ENCODE measurements at places on chromosomes 16 and 17. TPM values are rescaled to one million over a fixed set of nuclear protein-coding genes. Genes with fewer than 3 reads are reported as not detected.

GRCh38 chr17:49748791-49749190, 15.1 kb downstream of the FAM117A start:
- DNase-seq, result no peak

DNA sequence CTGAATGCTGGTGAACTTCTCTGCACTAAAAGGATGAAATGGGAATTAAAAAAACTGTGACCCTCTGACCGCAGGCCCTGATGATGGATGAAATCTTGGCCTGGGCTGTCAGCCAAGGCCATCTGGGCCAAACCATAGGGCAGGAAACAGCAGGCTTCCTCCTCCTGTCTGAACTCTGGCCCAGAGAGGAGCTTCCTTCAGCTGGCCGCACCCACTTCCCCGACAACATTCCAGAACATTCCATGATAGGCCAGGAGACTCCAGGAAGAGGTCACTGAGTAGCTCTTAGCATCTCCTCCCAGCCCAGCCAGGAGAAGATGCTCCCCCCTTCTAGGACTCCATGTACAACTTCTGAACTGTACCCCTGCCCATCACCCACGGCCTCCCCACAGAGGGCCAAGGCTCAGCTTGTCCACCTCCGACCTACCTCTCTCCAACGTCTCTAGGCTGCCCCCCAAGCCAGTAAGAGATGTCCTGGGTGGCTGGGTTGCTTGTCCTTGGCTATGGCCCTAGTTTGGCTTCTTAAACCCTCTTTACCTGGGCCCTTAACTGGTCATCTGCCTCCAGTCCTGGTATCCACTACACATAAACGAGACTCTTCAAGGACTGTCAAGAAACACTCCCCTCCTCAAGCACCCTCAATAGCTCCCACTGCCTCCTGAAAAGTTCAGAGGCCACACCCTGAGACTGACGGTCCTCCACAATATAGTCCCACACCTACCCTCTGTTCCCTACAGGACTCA, 1.7 kb downstream of the RPH3AL start:
- DNase-seq, result peak; percentile 47

DNA sequence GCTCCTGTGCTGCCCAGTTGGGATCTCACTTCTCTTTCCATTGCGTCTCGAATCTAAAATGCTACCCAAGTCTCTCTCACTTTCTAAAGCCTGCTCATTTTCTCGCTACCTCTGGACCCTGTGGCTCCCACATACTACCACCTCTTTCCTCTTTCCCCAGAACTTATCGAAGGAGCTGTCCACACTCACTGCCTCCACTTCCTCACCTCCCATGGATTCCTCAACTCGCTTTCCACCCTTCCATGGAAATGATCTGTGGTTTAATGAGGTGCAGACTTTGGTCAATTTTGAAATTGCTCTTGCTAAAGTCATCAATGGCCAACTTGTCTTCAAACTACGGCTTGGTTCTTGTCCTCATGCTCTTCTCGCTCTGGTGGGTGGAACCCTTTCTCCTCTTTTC, 37.2 kb upstream of the ETV4 start:
- DNase-seq, result no peak

Gene C17orf78
- not detected for total RNA-seq

Gene DUS1L
- 94.2 TPM for total RNA-seq
